Activated CD4-positive, alpha-beta T cell treated with anti-CD3 and anti-CD28 coated beads for 48 hours (primary cell): ENCODE measurements at places on chromosomes 3 and 15.

DNA sequence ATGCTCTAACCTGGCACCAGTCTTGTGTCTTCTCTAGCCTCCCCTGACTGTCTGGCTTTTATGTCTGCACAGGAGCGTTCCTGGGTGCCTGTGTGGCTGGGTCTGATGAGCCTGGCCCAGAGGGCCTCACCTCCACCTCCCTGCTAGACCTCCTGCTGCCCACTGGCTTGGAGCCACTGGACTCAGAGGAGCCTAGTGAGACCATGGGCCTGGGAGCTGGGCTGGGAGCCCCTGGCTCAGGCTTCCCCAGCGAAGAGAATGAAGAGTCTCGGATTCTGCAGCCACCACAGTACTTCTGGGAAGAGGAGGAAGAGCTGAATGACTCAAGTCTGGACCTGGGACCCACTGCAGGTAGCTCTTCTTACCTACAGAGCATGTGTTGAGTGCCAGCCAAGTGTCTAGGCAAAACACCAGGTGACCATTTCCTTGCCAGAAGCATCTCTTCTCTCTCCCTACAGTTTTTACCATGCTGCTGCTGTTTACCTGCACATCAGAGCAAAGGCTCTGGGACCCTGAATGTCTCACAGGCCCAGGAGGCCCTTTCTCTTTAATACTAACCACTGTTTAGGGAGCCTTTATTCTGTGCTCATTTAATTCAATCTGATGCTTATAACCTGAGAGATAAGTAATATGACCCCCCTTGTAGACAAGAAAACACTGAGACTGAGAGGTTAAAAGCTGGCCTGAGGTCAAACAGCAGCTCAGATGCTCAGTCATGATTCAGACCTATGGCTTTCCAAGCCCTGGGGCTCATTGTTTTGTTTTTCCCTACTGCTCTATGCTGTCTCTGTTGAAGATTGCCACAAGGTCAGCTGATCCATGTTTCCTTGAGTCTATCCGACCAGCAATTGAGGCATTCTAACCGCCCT, 10.4 kb downstream of the PODXL2 start:
- no peak for DNase-seq

- DNase-seq: no peak
Observed at GRCh38 chr3:31687020-31687802, 154.5 kb downstream of the STT3B start.

DNA sequence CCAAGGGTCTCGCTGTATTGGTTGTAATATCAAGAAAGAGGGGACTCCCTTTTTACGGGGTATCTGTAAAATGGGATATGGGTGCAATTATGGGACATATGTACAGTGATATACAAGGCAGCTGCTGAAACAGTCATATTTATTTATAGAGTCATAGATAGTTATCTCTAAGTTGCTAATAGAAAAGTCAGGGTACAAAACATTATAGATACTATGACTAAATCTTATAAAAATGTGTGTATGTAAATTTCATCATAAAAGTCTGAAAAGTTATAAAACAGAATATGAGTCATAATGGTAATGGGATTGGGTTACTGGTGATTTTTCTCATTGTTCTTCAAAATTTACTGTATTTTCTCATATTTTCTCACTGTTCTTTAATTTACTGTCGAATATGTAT, 344.9 kb upstream of the SLCO3A1 start:
- no peak for DNase-seq

GRCh38 chr3:13540297-13540995, 8.5 kb upstream of the FBLN2 start:
- DNase-seq: no peak

- no peak for DNase-seq
Observed at GRCh38 chr3:136632625-136633081, 119.5 kb downstream of the STAG1 start.

- no peak for DNase-seq
Observed at GRCh38 chr3:141863491-141863890, 13.0 kb upstream of the ATP1B3 start.

DNA sequence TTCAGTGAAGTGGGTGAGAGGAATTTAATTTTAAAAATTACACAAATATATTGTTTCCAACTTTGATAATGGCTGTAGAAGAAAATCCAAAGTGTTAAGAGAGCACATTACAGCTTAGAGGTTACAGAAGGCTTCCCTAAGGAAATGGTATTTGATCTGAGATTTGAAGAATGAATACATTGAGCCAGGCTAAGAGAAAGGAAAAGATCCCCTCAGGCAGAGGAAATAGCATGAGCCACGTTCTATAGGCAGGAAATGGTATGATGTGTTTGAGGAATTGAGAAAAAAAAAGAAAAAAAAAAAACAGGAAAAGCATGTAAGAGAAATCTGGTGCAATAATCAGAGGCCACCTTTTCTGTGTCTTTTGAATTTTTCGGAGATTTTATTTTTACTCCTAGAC, 48.6 kb downstream of the UNC13C start:
- no peak for DNase-seq

DNA sequence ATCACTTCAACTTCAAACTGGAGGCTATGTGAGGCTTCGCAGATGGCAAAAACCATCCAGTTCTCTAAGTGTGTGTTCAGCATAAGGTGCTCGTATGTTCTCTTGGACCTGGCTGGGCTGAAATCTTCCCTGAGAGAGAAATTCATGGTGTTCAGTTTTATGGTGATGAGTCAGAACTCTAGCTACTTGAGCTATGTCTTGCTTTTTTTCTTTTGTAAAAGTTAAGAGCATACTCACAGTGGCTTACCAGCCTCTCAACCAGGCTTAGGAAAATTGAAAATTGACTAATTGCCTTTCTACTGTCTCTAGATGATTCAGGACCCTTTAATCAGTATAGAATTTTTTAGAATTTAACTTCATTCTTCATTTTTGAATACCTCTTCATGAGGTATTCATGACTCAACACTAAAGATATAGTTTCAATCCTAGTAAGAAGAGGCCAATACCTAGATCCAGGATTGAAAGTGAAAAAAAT, 617.5 kb downstream of the TBL1XR1 start:
- no peak for DNase-seq

GRCh38 chr3:177883957-177884356, 652.3 kb upstream of the KCNMB2 start:
- DNase-seq: no peak

DNA sequence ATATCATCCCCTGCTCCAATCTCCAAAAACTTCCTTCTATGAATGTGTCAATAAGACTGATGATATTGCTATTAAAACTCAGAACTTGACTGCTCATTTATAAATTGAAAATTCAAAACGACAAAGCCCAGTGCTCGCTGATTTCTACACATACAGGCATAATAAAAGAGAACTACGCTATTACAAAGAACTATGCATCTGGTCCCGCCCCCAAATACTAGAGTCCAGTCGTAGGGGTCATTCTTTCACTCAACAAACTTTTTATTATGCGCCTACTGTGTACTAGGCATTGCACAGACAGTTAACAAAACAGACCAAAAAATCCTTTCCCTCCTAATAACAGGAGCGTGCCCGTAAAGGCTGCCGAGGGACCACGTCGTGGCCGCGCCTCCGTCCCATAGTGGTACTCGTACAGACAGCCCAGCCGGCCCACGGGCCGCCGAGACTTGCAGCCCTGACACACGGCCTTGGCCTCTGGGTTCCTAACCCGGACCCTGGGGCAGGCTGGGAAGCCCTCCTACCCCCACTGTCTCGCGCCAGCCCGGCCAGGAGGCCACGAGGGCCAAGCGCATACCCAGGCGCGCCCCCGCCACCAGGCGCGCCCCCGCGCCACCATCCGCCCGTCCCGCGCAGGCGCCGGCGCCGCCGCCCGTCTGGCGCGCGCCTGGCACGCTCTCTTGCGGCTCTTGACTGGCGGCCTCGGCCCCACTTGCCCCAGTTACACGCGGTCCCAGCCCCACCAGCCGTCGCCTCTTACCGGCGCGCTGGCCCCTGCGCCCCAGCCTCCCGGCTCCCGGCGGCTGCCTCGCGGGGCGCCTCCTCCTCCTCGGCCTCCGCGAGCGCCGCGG, 757 bp downstream of the AVEN start:
- DNase-seq: peak; percentile 76

DNA sequence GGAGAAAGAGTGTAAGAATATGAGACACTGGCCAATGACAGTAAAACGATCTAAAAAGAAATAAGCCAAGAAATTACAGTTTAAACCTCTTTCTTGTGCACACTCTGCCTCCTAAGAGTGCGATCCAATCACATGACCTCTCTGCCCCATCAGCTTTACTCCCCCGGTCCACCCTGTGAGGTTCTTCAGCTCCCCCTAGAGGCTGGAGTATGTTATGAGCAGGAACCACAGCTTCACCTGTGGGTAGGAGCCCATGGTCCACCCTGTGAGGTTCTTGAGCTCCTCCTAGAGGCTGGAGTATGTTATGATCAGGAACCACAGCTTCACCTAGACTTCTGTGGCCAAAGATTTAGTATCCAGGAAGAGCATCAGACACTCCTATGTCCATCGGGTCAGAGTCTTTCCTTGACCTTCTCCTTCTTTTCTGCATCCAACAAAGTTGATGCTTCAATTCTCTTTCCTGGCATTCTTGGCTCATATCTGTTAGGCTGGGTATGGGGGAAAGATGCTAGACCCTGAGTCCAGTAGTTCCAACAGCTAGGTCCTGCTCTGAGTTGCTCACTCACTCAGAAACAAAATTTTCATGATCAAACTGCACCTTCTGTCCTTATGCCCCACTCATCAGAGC, 164.0 kb downstream of the MINAR1 start:
- peak; percentile 73 for DNase-seq
